ENCODE measurements at places on chromosomes 13 and 19.

DNA sequence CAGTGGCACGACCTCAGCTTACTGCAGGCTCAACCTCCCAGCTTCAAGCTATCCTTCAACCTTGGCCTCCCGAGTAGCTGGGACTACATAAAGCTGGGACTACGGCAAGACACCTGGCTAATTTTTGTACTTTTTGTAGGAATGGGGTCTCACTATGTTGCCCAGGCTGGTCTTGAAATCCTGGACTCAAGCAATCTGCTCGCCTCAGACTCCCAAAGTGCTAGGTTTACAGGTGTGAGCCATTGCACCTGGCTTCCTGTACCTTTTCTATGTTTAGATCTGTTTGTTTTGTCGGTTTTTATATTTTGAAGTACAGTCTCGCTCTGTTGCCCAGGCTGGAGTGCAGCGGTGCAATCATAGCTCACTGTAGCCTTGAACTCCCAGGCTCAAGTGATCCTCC is 17.5 kb upstream of the TICAM1 start:
- no peak for DNase-seq

GRCh38 chr13:34155931-34156607 is 338.1 kb downstream of the RFC3 start:
- DNase-seq: no peak

DNA sequence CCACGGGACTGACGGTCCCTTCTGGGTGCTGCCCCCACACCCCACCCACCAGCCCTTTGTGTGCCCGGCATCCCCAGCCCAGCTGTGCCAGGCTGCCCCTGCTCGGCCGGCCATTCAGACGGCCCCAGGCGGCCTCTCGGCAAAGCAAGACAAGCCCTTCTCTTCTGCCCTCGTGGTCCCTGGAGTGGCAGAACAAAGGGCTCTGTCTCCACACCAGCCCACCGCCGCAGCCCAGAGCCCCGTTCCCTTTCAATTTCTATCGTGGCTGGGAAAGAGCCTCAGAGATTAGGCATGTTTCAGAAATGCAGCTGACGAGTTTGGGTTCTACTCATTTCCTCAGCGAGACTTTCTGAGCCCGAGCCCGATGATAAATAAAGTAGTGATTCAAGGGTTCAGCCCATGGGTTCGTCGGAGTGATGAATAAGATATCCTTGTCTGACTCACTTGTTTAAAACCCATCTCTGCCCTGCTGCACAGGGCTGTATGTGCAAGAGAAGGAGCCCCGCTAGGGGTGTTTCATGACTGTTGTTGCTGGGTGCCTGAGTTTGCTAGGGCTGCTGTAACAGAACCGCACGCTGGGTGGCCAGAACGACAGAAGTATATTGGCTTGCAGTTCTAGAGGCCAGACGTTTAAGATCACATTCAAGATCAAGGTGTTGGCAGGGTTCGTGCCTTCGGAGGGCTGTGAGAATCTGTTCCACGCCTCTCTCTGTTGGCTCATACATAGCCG is 4.3 kb downstream of the MYO9B start:
- DNase-seq: peak; percentile 98

DNA sequence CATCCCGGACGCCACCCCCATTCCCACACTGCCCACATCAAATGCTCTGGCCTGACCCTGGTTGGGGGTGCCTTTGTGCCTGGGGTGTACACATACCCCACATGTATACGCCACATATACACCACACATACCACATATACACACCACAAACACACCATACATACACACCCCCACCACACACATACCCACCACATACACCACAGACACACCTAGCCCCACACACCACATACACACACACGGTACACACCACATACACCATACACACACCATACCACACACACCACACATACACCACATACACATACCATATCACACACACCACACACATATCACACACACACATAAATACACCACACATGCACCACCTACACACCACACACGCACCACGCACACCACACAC is 10.2 kb downstream of the ERFL start:
- DNase-seq: no peak

- no peak for DNase-seq
These were observed 516 bp upstream of the FAM32A start for GRCh38 chr19:16184665-16185122.

DNA sequence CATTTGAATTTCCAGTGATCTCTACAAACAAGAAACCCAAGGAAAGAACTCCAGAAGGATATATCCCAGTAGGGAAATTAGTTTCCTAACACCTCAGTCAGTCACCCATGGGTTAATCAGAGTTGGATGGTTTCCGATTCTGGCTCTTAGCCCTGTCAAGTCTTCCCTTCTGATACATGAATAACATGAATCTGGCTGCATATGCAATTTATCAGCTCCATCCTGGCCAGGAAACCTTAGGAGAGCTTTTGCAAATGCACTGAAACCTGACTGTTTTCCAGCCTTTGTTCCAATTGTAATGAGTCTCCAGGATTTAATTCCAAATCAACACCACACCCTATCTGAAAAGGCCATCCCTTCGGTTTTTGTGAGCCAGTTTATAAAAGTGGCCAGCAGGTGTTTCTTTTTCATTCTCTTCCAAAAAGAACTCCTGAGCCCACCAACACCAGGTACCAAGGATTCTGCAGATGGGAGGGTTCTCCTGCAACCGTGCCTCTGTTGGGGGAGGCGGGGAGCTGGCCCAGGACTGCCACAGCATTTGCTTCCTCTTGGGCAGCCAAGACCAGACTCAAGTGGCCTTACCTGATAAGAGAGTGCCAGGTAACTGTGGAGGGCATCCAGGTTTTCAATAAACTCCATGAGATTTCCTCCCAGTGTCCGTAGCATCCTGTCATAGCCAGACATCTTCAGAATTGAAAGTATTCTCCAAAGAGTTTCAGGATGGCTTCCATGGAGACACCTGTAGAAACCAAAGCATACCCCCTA is 77.5 kb downstream of the C13orf42 start:
- no peak for DNase-seq

- DNase-seq: no peak
These were observed 9.5 kb upstream of the SWSAP1 start for GRCh38 chr19:11364935-11365334.

GRCh38 chr19:46265217-46265828 is 31.5 kb upstream of the HIF3A start:
- peak; percentile 26 for DNase-seq

- DNase-seq: peak; percentile 50
These were observed at the start of gene ZNF814 for GRCh38 chr19:57888560-57889231. ZNF814 (minus strand) TSS chr19:57889037; CDS start chr19:57888802, 235 bp downstream.

- no peak for DNase-seq
These were observed 27.2 kb downstream of the MYH14 start for GRCh38 chr19:50230379-50231351.

DNA sequence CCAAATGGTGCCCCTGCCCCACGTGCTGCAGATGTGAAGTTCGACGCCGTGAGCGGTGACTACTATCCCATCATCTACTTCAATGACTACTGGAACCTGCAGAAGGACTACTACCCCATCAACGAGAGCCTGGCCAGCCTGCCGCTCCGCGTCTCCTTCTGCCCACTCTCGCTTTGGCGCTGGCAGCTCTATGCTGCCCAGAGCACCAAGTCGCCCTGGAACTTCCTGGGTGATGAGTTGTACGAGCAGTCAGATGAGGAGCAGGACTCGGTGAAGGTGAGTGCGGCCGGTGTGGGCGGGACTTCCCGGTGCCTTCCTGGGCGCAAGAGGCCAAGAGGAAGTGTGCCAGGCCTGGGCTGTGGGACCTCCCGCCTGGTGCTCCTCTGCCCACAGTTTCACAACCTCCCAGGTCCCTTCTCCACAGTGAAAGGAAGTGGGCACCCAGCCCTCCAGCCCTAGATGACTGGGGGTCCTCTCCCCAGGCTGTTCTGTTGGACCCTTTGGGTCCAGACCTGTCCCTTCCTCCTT is 14.1 kb upstream of the RELB start:
- no peak for DNase-seq

DNA sequence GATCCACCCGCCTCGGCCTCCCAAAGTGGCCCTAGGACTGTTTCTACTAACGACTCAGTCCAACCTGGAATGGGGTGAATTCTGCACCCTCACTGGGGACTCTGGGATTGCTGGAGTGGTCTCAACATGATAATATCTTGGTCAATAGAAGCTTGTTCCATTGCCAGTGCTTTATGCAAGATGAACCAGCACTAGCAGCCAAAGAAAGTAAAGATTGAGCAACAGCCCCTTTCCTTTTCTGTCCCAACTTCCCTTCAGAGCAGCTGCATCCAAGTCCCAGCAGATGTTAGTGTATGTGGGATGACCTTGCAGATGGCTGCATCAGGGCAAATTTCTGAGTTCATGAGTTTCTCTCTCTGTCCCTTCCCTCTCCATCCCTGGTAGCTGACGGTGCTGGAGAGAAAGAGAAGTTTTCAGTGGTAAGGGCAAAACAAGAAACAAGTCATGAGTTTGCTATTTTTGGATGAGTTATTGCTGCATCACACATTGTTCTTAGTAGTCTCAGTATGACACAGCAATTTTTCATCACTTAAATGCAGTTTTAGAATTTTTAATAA is 183.6 kb upstream of the EDNRB start:
- DNase-seq: peak; percentile 24

DNA sequence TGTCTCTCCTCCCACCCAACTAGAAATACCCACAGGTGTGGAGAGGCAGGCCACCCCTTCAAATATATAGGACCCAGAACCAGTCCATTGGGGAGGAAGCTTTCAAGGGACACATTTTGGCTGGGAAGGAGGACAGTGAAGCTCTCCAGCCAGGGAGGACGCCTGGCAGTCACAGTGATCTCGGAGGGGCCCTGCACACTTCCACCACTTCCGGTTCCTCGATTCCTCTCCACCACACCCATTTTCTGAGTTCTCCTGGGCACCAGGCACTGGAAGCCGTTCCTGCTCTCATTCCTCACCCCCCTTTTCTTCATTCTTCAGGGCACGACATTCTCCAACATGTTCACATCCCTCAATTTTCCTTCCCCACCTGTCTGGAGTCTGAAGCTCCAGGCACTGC is 30.4 kb upstream of the CEACAM21 start:
- DNase-seq: no peak

DNA sequence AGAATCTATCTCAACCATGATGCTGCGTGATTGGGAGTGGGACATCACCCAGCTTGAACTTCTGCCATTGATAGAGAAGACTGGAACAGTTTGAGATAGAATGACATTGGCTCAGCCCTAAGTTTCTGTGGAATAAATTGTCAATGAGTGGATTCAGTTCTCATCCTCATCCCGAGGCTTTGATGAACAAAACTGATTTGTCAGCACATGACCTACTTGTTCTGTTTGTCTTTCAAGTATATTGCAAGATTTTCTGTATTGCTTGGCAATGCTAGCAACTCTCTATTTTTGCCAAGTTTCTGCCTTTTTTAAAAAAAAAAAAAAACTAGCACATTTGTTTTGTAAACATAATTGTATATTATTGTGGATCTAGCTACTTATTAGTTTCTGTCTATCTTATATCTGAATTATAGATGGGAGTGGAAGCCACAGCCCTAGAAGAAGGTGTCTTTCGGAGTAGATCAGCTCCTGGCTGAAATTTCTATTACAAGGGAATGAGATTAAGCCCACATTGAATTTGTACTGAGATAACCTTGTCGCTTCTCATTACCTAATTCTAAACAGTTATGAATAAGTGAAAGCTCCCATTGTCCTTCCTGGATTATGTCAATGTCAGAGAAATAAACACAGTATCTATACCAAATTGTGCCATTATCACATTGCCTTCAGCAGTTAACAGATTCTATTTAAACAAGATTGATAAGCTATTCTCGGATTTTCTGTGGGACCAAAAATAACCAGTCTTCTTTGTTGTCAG is 166.1 kb downstream of the TNFSF13B start:
- no peak for DNase-seq

GRCh38 chr13:94950303-94950702 is 238.0 kb upstream of the SOX21 start:
- no peak for DNase-seq

- no peak for DNase-seq
These were observed 1.1 kb downstream of the CCDC97 start for GRCh38 chr19:41311072-41311471.

GRCh38 chr13:36154567-36155291 is 23.5 kb upstream of the DCLK1 start:
- DNase-seq: no peak

- DNase-seq: no peak
These were observed 104.5 kb downstream of the URI1 start for GRCh38 chr19:30046522-30046921.

- no peak for DNase-seq
These were observed 6.1 kb downstream of the FOSB start for GRCh38 chr19:45473682-45474605.

- DNase-seq: no peak
These were observed 16.6 kb downstream of the RFX1 start for GRCh38 chr19:13989487-13989886.

DNA sequence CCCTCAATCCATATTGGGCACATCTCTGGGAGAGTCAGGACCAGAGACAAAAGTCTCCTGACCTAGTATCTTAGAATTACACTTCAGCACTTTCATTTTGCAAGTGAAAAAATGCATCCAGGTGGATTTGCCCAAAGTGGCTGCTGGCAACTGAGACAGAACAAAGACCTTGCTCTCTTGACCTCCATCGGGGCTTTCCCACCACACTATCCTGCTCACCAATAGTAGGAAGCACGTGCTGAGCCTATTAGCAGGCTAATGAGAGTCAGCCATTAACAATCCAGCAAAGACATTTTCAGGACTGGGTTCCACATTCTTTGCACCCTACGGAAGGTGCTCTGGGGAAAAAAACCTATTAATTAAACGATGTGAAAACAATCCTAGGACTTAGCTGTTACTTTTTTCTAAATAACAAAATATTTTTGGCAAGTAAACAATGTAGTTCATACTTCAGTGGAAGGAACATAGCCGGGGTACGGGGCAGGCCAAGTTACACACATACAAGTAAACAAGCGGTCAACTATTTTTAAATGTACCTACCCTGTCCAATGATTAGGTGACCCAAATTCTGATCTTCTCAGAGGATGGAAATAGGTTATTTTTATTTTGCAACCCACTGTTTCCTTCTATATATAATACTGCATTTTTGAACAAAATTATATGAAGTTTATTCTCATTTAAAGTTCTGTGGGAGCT is 78.6 kb downstream of the CDADC1 start:
- DNase-seq: no peak

DNA sequence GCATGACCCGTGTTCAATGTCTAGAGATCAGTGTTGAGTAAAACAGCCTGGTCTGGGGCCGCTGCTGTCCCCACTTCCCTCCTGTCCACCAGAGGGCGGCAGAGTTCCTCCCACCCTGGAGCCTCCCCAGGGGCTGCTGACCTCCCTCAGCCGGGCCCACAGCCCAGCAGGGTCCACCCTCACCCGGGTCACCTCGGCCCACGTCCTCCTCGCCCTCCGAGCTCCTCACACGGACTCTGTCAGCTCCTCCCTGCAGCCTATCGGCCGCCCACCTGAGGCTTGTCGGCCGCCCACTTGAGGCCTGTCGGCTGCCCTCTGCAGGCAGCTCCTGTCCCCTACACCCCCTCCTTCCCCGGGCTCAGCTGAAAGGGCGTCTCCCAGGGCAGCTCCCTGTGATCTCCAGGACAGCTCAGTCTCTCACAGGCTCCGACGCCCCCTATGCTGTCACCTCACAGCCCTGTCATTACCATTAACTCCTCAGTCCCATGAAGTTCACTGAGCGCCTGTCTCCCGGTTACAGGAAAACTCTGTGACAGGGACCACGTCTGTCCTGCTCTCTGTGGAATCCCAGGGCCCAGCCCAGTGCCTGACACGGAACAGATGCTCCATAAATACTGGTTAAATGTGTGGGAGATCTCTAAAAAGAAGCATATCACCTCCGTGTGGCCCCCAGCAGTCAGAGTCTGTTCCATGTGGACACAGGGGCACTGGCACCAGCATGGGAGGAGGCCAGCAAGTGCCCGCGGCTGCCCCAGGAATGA is 1.5 kb upstream of the CEACAM5 start:
- DNase-seq: no peak

Data from GM04503 (cell line).